Activated T-helper 1 cell treated with anti-CD3 and anti-CD28 coated beads, Interleukin-12 subunit alpha, Interleukin-12 subunit beta, Interleukin-2, Interleukin-4 antibody, amounts not matched to agents 30 ng/mL and 10 ng/mL and 1 ng/mL, durations not matched to agents 14 hours and 24 hours and 36 hours (primary cell): ENCODE measurements at places on chromosomes 2 and 18. TPM values are rescaled to one million over a fixed set of nuclear protein-coding genes. Genes with fewer than 3 reads are reported as not detected.

GRCh38 chr18:6561016-6561415, 146.3 kb upstream of the L3MBTL4 start:
- DNase-seq, result no peak

DNA sequence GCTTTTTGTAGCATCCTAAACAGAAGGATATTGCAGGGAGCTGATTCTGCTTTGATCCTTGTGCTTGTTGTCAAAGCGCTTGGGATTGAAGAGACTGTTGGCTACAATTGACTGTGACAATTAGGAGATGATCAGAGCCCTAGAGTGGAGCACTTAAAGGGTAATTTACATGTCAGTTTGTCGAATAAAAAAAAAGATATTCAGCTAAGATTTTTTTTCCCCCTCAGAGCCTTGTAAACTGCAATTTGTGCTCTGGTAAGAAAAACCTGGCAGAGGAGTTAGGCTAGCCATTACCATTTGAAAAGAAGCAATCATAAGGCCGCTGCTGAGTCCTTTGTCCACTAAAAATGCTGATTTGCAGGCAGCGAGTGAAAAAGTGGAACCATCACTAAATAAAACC, 47.8 kb upstream of the ZEB2 start:
- no peak for DNase-seq

GRCh38 chr2:185891403-185891802, 152.8 kb downstream of the FSIP2 start:
- no peak for DNase-seq

DNA sequence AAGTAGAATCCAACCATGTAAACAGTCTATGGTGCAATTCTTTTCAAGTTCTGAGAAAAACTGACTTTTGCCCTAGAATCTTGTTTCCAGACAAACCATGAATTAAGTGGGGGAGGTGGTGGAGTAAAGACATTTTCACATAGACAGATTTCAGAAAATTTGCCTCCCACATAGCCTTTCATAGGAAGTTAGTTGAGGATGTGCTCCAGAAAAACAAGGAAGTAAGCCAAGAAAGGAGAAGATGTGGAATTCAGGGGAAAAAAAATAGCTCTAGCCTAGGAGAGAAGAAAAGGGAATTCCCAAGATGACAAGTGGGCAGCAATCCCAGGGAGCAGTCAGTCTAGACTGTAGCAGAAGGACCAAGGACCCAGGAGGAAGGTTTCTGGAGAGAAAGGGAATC, 17.4 kb downstream of the RUFY4 start:
- DNase-seq, result no peak

GRCh38 chr2:28219138-28219537, 173.5 kb upstream of the FOSL2 start:
- DNase-seq, result no peak

DNA sequence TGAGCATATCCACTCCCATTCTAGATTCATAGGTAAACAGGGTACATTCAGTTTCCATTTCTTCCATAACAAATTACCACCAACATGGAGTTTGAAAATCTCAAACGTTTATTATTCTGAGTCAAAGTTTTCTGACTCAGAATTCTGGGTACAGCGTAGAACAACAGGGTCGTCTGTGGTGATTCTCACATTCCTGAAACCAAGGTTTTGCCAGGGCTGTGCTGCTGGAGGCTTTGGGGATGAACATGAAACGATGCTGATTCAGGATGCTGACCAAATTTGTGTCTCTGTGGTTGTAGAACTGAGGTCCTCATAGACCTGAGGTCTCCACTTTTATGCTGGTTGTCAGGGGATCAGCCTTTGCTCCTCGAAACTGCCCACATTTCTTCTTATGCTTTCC, 255.7 kb downstream of the DSEL start:
- no peak for DNase-seq

DNA sequence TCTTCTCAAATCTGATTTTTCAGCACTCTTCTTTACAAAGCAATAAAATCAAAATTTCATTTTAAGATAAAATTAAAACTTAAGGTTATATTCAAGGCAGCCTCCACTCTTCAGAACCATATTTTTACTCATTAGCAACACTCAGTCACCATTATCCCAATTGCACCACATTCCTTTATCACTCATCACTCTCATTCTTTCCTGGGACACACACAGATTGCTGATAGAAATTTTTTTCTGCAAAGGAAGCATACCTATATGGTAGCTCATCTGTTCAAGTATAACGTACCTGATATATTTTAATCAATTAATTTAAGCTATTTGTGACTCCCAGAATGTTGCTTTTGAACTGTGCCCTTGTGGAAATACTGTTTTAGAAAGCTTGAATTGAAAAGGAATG, 1559.3 kb upstream of the ZEB2 start:
- DNase-seq, result no peak

The CTNNA2 gene
- total RNA-seq, result not detected in 2 replicates

The DSEL gene
- 0.03 and 0.05 TPM in 2 replicates for total RNA-seq

The MC2R gene
- not detected in 2 replicates for total RNA-seq
